H4 (cell line): ENCODE measurements at places on chromosomes 6 and 20. TPM values are rescaled to one million over a fixed set of nuclear protein-coding genes. Genes with fewer than 3 reads are reported as not detected.

DNA sequence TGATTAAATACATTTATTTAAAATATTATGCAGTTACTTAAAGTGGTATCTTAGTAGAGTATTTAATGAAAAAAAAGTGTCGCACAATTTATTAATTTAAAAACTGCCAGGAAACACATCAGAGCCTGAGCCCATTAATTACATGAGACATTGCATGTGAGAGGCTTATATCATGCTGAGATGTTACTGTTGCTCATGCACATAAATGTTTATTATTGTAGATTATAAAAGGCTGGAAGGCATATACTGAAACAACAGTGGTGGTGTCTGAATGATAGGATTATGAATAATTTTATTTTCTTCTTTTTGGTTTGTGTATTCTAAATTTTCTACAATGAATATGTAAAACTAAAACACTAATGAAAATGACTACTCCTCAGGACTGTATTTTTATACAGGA is 45.7 kb upstream of the TXNDC5 start:
- DNase-seq: no peak

DNA sequence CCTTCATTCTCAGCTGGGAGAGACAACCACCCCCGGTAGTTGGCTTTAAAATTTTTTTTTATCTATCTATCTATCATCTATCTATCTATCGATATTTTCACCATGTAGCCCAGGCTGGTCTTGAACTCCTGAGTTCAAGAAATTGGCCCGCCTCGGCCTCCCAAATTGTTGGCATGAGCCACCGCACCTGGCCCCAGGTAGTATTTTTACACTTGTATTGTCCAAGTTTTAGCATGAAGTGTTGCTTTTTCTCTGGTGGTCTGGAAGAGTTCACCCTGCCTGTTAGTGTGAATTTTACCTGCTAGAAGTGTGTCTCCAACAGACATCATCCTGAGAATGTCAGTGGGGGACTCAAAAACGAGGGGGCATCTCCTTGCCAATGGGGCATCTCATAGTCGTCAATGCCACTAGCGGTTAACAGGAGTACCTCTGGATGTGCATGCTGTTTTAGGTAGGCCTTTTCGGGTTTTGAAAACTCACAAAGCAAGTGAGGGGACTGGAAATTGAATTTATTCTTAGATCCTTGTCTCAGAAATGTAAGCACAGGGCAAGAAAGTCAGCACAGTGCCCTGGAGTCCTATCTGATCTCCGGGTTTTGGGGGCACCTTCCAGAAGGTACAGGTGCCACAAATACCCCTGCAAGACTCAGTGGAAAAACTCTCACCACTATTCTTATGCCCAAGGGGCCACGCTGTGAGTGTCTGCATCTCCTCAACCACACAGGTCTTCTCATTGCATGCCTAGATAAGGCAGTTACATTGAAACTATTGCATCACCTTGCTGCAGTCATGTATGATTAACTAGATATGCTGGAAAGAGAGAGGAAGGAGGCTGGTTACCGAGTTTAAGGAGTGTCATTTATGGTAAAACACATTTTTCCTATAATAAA is 37.1 kb downstream of the TNFAIP3 start:
- no peak for DNase-seq

DNA sequence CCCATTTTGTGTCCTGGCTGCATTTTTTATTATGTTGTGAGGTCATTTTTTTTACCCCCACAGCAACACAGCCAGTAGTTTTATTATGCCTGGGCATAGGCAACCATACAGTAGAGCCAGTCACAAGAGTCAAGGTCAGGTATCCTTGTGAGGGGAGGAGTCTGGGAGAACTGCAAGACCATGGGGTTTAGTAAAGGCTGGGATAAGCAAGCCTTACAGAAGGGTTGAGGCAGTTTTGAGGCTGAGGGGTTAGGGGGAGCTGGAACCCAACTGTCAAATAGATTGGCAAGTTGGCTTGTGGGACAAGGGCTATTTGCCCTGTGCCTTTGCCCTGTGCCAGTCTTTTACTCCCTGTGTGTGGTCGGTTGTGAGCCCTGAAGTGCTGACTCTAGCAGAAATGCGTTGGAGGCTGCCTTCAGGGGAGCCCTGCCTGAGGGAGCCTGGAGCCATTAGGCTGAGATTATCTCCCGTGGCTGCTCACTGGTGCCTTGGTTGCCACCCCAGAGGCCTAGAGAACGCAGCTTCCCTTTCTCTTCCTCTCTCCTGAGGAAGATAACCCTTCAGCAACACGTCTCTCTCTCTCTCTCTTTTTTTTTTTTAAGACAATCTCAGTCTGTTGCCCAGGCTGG is 31.1 kb downstream of the RALY start:
- no peak for DNase-seq

- no peak for DNase-seq
These were observed 320.3 kb downstream of the BMP2 start for GRCh38 chr20:7087803-7088202.

DNA sequence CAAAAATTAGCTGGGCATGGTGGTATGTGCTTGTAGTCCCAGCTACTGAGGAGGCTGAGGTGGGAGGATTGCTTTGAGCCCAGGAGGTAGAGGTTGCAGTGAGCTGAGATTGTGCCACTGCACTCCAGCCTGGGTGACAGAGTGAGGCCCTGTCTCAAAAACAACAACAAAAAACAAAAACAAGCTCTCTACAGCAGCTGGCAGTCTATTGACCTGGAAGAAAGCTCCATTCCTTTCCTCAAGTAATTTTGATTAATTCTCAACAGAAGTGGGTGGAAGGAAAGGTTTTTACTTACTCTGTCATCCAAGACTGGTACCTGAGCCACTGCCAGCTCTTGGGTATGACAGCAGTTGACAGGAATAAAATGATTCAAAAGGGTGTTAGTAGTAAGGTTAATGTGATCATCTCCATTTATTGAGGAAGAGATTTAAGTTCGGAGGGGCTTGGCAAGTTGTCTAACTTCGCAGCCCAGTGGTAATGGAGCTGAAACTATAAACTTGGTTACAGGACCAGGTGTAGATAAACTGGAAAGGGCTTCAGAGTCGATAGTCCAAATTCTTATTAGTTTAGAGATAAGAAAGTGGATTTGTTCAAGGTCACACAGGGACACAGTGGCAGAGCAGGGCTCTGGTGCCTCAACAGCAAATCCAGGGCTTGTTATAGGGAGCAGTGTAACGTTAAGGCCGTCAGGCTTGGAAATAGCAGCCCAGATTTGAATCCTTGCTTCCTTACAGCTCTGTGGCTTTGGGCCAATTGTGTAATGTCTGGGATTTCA is 14.8 kb downstream of the SRSF3 start:
- DNase-seq: no peak

DNA sequence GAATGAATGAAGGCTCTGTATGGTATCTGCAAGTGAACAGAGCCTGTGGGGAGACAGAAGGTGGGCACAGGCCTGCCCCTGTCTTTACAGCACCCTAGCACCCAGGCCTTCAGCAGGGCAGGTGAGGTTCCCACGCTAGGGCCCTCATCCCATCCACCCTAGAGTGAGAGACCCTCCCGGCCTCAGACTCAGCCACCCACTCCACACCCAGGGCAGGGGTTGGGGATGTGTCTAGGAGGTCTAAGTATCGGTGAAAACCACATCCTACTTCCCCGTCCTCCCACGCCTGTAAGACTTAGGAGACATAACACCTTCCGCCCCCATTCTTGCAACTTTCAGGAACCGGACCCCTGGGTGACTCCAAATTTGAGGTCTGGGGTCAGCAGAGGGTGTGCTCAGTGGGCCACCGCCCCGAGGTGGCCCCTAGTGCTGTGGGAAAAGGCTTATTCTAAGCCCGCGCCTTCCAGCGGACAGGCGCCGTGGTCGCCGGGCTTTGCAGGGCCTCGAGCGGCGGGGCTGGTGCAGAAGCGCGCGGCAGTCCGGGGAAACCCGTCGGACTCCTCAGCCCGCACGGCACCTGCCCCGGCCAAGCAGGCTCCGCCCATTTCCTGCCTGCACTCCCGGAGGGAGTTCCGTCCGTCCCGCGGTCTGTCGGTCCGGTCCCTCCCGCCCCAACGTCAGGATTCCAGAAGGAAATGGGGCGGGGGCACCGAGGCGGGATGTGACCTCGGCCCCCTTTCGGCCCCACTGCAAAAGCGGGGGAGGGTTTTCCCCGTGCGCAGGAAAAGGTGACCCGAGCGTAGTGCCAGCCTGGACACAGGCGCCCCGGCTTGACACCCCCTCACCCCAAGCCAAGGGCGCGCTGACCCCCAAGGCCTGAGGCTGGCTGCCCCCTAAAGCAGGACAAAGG is 868 bp downstream of the SAMD10 start:
- DNase-seq: no peak

GRCh38 chr6:35786810-35787209 is 6.0 kb downstream of the CLPSL1 start:
- DNase-seq: no peak

GRCh38 chr20:57591289-57592229 is 28.7 kb downstream of the ZBP1 start:
- no peak for DNase-seq

DNA sequence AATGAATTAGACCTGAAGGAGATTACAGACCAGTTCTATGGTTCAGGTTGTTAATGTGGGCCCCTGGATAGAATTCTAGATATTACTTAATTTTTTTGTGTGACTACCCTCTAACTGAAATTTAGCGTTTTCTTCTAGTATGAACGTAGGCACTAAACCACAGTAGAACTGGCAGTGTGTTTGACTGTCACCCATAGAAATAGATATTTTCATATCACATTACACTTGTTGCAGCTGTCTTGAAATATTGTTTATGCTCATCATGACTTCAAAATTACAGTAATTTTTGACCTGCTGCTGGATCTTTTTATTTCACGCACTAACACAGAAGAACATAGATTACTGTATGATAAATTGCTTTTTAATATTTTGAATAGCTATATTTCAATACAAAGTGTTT is 31.6 kb downstream of the E2F3 start:
- no peak for DNase-seq

The SPATS1 gene
- total RNA-seq: not detected in 2 replicates

The UBE2C gene
- total RNA-seq: 194 and 288 TPM in 2 replicates

GRCh38 chr20:32495949-32496348 is 89.2 kb downstream of the NOL4L start:
- DNase-seq: no peak

DNA sequence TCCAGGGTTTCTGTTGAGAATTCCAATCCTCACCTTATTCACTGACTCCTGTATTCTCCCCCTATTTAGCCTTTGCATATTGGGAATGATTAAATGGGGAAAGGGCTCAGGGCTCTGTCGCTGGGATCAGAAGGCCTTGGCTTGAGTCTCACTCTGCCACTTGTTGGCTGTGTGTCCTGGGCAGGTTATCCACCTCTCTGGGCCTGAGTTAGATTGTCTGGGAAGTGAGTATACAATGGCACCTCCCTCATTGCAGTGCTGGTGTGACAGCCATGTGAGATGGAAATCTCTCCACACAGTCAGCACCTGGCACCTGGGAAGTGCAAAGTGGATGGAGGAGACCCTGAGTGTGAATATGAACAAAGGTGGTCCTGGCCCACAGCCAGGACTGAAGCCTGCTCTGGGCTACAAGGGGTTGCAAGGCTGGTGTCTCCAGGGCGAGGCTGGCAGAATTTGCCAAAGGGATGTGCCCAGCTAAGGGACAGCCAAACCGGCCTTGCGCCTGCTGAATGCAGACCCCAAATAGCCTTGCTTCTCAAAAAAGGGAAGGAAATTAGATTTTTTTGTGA is 200.0 kb upstream of the PMEPA1 start:
- no peak for DNase-seq
